ENCODE measurements at places on chromosomes 4 and X. TPM values are rescaled to one million over a fixed set of nuclear protein-coding genes. Genes with fewer than 3 reads are reported as not detected.

Gene NLRP2B
- not detected for total RNA-seq

Gene MMRN1
- 72.8 TPM for total RNA-seq

Gene GRPR
- total RNA-seq, result 0.14 TPM

Gene HAND2
- total RNA-seq, result 3.5 TPM

Gene SRPX
- total RNA-seq, result 294 TPM

Gene TMPRSS11F
- not detected for total RNA-seq

Gene CD38
- 12.1 TPM for total RNA-seq
